ENCODE measurements at places on chromosomes 16 and 17.

- no peak for DNase-seq
Measured at GRCh38 chr17:2975469-2975958, 87.9 kb downstream of the OR1D5 start.

GRCh38 chr16:7124242-7124641 lies 208.4 kb upstream of the RBFOX1 start:
- DNase-seq, result no peak

GRCh38 chr17:45976755-45977505 lies 22.1 kb upstream of the STH start:
- DNase-seq, result no peak

- peak; percentile 24 for DNase-seq
Measured at GRCh38 chr16:84084570-84085270, 32.0 kb downstream of the MBTPS1 start.

DNA sequence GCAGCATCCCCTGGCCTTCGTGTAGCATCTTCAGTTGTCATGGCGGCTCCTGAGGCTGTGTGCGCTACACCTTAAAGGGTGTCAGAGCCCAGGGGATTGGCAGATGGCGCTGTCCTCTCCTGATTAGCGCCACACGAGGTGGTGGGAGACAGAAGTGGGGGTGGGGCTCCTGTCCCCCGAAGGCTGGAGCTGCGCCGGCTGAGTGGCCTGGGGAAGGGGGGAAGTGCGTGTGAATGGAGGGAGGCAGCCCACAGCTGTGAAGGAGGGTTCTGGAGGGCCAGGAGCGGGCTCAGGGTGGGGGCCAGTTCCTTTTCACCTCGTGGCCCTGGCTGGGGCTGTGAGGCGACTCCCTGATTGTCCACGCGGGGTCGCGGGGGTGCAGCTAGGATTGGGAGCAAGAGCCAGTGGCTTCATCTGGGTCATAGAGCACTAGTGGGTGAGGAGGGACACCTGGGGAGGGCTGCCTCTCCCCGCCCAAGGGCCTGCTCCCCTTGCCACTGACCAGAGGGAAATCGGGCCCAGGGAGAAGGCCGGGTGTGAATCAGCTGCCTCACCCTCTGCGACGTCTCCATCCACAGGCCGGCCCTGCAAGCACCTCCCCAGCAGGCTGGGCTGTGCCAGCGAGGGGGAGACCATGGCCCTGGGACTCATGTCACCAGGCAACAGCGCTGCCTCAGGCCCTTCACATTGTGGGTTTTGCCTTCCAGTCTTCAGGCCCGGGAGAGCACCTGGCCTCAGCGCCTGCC lies 14.1 kb downstream of the BAHCC1 start:
- no peak for DNase-seq

DNA sequence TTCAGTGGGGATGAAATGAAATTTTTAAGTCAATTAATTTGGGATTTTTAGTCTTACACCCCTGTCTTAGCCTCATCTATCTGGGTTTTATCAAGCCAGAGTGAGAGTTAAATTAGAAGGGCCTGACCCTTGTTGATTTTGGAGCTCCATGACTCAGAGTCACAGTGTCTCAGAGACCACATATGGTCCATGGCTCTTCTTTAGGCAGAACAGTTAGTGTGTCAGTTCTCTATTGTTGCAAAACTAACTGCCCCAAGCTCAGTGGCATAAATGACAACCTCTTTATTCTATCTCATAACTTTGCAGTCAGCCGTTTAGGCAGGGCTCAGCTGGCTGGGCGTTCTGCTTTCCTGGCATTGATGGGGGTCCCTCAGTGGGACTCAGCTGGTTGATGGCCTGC lies 44.7 kb downstream of the IRF8 start:
- no peak for DNase-seq

DNA sequence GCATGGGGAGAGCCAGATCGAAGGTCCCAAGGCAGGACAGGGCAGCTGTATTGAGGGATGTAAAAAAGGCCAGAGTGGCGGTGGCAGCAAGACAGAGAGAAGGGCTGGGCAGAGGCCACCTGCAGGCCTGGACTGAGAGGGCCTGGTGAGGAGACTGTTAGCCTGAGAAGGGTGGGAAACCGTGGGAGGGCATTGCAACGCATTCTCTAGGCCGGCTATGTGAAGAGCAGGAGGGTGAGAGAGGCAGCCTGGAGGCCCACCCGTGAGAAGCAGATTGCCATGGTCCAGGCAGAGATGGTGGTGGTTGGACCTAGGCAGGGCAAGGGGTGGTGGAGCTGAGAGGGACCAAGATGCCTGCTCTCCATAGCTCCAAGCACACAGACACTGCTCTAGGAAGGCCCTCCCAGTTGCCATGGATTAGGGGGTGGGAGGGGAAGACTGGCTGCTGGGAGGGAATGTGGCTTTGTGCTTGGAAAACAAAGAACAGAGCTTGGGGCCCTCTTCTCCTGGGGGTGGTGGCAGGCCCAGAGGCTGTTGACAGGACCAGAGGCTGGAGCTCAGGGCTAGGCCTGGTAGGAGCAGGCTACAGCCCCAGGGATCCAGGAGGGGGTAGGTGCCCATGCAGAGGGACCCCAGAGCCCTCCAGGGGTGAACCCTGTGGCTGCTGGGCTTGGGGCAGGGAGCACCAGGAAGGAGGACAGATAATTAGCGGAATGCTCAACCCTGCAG lies 12.4 kb upstream of the TCAP start:
- no peak for DNase-seq

DNA sequence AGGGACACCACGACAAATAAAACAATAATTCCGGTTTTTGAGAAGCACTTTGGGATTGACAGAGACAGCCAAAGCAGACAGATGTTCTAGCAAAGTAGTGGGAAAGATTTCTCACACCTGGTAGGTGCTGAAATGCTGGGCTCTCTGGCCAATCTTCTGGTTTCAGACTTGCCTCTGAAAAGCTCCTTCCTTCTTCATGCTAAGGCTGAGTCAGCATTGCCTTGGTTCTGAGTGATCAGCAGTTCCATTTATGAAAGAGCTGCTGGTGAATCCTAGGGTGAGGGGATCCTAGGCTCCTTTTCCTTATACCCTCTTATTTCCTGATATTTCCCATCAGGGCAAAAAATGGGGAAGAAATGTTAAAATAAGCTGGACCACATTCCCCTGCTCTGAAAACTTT lies 268.7 kb upstream of the SALL1 start:
- DNase-seq, result no peak

- no peak for DNase-seq
Measured at GRCh38 chr17:63445571-63445953, 544 bp downstream of the CYB561 start.

DNA sequence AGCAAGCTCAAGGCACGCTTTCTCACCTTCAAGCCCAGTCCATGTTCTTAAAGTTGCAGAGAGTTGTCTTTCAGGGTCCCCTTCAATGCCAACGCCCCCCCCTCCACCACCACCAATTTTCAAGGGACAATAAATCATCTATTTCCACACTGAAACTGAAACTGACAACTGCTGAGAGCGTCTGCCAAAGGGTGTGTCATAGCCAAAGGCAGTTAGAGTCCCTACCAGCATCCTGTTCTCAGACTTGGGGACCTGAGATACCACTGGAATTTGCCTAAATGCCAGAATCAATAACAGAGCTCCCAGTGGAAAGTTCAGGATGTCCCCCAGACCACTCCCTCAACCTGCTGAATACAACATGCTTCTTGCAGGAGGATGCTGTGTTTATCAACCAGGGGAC lies 133.2 kb upstream of the SOX9 start:
- DNase-seq, result no peak

GRCh38 chr17:81039096-81039495 lies 4.1 kb downstream of the BAIAP2 start:
- no peak for DNase-seq

GRCh38 chr17:33389504-33390135 lies 96.5 kb upstream of the ASIC2 start:
- DNase-seq, result no peak

GRCh38 chr16:82788225-82788624 lies 161.5 kb downstream of the CDH13 start:
- DNase-seq, result no peak

- no peak for DNase-seq
Measured at GRCh38 chr16:78816499-78817195, 717.2 kb downstream of the WWOX start.

- no peak for DNase-seq
Measured at GRCh38 chr16:16867973-16868372, 489.0 kb downstream of the NPIPA7 start.

DNA sequence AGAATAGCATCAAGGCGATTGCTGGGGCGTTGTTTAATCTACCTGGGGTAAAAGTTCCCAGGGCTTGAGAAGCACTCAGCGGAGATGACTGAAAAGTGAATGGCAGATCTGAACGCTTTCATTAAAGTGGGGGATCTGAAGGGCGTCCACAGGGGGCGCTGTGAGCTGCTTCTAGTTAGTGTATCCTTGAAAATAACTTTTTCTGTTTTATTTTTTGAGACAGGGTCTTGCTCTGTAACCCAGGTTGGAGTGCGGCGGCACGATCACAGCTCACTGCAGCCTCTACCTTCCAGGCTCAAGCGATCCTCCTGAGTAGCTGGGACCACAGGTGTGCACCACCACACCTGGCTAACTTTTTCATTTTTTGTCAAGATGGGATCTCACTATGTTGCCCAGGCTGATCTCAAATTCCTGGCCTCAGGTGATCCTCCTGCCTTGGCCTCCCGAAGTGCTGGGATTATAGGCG lies 360.4 kb downstream of the SEC14L1 start:
- DNase-seq, result no peak

DNA sequence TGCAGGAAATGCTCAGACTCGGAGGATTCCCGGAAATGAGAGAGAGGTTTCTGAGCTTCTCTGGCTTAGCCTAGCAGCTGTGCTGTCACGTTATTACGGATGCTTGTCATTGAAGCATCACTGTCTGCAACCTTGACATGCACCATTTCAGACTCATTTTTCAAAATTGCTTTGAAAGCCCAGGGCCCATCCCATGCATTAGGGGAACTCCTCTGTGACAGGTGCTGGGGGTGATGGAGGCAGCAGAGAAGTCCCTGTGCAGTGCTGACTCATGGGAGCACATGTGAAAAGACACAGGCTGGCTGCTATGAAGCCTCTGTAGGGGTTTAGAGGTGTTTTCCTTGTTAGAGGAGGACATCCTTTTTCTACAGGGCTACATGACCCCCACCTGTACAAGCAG lies 214.0 kb upstream of the MPHOSPH6 start:
- DNase-seq, result no peak

Data from smooth muscle cell of the brain vasculature (primary cell).